Suprapubic skin (tissue), 4 donors: ENCODE measurements at places on chromosomes 7 and 10.

DNA sequence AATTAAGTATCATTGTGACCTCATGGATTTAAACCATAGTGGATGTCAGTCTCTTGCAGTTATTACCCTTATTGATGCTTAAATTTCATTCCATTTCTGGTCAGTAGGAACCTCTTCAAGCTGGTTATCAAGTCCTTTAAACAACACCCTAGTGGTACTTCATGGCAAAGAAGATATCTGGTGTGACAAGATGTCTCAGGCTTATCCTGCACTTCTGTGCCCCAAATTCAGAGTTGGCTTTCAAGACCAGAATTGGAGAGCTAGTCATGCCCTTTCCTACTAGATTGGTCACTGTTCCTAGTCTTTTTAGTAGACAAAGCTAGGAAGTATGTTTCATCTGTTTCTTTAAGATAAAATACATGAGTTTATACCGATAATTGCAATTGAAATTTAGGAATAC, 54.9 kb downstream of the KMT2E start:
- no peak for DNase-seq

DNA sequence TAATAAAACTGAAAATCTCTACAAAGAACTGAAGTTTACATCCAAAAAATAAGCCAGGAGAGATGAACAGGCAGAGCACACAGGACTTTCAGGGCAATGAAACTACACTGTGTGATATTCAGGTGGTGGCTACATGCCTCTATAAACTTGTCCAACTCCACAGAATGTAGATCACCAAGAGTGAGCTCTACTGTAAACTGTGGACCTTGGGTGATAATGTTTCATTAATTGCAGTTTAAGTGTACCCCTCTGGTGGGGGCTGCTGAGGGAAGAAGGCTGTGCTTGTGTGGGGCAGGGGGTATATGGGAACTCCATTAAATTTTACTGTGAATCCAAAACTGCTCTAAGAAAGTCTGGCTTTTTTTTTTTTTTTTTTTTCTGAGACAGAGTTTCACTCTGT, 22.7 kb downstream of the YWHAG start:
- no peak for DNase-seq

DNA sequence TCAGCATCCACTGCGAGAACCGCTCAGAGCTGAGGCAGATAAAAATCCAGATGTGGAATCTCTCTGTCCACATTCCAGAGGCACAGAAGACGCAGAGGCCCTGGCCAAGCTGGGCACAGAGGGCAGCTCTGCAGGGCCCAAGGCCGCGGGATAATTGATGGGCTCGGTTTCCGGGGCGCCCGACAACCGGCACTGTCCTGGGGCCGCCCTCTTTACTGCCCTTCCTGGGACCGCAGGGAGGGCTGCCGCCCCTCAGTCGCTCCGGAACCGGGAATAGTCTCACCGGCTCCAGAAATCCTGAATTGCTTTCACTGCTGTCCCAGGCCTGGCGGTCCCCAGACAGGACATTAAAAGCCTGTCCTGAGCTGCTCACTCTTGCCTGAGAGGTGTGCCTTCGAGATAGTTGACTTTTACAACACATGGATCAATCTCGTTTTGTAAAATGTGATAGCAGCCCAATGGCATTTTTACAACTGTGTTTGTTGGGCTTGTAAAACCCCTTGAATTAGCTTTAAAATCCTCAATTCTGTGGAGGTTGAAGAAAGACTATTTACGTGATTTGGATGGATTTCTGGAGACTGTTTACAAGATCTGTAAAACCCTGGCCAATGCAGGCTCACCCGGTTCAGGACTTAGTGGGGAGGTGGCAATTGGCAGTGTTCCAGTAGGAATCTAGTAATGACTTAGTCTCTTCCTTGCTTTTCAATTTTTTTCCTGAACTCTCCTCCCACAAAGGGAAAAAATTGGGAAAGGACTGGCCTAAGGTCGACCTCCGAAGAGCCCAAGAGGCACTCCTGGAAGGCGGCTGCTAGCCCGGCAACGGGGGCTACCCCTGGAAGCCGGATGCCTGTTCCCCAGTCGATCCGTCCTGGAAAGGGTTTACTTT, 1.4 kb upstream of the HOXA6 start:
- no peak for DNase-seq

DNA sequence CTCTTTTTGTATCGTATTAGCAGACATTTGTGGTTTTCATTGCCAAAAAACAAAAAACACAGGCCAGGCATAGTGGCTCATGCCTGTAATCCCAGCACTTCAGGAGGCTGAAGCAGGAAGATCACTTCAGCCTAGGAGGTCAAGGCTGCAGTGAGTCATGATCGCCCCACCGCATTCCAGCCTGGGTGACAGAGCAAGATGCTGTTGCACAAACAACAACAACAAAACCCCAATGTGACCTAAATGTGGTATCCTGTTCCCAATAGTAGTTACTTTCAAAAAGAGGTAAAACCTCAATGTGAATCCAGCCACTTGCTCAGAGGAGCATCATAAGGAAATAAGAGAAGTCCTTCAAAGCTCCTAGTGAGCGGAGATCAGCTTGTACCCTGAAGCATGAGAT, 45.8 kb upstream of the SKAP2 start:
- DNase-seq, result no peak

GRCh38 chr7:133255486-133255885, 2.6 kb downstream of the EXOC4 start:
- no peak for DNase-seq

- no peak for DNase-seq
Measured at GRCh38 chr7:5441840-5442503, 18.3 kb upstream of the TNRC18 start.

GRCh38 chr10:102615361-102615760, 28.9 kb upstream of the TRIM8 start:
- no peak for DNase-seq

- no peak for DNase-seq
Measured at GRCh38 chr7:137242616-137243015, 100.9 kb downstream of the PTN start.

DNA sequence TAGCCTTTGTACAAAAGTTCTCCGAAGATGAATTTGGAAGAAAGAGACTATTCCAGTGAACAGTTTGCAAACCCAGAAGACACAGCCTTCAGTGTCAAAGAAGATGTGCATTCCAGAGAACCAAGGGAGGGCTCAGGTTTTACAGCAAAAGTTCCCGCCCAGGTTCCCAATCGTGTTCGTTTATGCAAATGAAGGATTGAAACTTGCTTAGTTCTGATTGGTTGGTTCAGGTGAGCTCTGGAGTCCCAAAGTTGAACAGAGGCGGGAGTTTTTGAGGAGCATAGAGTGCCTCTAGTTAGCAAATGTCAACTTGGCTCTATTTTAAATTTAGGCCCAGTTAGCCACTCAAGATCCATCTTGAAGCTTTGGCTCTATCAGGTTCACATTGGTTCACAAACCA, 51.3 kb downstream of the TMEM270 start:
- peak; percentile 7 for DNase-seq

DNA sequence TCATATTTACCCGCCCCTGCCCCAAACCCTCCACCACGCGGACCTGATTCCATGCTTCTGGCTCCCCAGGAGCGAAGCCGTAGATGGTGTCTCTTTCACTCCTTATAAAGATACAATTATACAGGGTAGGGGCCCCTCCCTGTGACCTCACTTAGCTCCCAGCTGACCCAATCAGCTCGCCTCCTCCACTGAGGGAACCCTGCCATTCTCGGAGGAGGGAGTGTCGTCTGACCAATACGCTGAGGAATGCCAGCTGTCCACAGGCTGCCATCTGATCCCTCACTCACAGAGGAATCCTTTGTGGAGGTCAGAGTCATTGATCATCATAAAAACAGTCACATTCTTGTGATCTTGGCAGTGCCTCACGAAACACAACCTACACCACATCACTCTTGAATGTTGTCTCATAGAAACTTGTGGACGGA, 67.5 kb upstream of the INSIG1 start:
- no peak for DNase-seq

DNA sequence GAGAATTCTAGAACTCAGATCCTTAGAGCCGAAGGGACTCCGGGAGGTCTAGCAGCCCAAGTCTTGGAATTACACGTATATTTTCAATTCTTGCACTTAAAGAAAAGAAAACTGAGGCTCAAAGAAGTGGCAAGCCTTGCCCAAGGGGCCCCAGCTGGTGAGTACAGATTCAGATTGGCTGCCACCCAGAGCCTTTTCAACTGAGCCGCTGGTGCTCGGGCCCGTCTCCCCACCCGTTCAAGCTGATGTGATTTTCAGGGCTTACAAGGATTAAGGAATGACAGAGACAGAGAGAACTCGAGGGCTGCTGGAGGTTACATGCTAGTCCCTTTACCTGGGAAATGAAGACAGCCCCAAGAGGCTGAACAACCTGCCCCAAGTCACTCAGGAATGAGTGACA, 117.8 kb downstream of the ABLIM1 start:
- no peak for DNase-seq

DNA sequence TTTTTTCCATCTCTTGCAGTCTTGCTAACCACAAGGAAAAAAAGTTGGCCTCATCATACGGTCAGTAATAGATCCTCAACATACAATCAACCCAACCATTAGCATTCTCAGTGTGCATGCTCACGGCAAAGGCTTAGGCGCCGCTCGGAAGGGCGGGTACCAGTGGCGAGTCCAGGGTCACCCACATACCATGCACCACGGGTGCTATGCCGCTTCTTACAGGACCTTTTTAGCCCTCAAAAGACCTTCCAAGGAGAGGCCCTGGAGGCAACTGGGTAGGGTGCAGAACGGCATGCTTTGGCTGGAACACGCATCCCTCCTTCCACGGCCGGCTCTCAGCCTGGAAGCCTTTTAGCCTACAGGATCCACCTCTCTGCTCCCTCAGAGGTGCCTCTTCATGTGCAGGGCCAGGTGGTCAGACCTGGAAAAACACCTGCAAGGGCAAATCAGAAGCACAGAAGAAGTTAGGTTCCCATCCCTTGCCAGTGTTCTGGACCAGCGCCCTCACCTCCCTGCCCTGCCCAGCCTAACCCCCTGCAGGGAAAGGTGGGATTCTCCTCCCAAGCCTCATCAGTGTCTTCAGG, 5.8 kb downstream of the KLF6 start:
- DNase-seq, result no peak

- no peak for DNase-seq
Measured at GRCh38 chr7:84971360-84971759, 215.5 kb downstream of the SEMA3D start.

DNA sequence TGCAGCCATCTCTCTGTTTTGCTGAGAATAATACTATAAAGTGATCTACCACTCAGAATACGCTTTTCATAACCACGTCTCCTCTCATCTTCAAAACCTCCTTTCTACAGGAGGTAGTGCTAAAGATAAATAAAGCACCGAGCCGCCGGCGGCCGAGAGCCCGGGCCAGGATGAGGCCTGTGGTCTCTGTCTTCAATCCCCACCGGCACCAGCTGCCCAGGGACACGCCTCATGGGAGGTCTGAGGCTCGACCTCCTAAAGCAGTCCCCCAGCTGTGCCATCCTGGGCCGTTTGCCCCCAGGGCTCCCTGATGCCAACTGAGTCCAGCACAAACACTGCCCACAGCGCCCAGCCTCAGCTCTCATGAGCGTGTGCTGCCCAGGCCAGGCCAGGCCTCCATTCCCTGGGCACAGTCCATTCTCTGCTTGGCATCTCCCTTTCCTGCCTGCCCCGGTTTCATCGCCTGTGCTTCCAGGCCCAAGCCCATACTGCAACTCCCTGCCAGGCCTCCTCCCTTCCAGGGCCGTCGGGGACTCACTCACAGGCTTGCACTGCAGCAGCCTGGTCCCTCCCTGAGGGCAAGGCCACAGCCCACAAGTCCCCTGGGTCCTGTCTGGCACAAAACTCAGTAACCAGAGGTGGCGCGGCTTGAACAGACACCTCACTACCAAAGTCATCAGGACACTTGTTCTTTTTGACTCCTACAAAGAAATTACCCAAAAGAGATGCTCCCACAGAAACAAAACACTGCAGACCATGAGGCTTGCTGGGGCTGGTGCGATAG, 2.5 kb downstream of the INTS1 start:
- DNase-seq, result no peak

- DNase-seq, result no peak
Measured at GRCh38 chr7:147196481-147196880, 1079.9 kb downstream of the CNTNAP2 start.

DNA sequence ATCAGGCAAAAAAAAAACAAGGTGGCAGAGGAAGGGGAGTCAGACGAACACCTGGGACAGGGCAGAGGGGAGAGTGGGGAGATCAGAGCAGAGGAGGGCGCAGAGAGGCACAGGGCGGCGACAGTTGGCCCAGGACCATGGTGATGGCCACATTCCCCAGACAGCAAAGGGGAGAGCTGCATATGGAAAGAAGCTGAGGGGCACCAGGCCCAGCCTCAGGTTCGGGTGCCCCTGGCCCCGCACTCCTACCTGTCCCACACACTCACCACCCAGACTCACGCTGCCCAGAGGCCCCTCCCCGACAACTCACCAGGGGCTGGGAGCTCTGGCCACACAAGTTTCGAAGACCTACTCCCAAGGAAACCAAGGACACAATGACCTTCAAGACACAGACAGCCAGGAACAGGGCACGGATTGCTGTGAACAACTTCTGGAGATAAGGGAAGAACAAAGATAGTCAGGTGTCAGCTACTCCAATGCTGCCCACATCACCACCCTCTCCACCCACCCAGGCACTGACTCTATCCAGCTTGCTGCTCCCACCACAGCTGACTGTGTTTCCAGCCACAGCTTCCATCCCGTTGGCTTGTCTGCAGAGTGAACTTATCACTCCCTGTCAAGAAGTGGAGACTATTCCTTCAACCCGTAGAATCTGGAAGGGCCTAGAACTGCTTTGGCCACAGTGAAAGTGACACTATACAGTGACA, 8.3 kb downstream of the TMEM176B start:
- no peak for DNase-seq

GRCh38 chr7:151244841-151245346, 3.6 kb downstream of the SMARCD3 start:
- DNase-seq, result no peak

- no peak for DNase-seq
Measured at GRCh38 chr7:137287651-137288258, 55.8 kb downstream of the PTN start.

GRCh38 chr10:112059220-112059619, 124.3 kb downstream of the GPAM start:
- no peak for DNase-seq

GRCh38 chr7:32326078-32326477, 164.1 kb downstream of the LSM5 start:
- DNase-seq, result no peak

DNA sequence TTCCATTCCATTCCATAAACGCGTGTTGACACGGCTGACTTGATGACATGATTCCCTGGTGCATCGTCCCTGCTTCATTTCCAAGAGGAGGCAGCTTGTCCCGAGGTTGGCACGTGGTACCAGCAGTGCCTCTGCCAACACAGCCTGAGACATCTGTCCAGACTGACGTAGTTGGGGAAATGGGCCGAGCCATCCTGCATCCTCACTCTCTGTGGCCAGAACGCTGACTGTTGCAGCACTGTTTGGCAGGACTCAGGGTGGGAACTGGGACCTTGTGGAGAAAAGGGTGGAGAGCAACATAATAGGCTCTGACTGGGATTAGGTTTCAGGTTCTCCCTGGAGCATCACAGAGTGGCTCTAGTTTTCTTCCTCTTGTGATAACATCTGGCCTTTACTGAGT, 118.6 kb upstream of the BTBD16 start:
- DNase-seq, result peak; percentile 96

- DNase-seq, result no peak
Measured at GRCh38 chr10:127424594-127425264, 124.4 kb upstream of the NPS start.

- DNase-seq, result no peak
Measured at GRCh38 chr10:77493239-77493806, 144.3 kb downstream of the KCNMA1 start.
